ENCODE measurements at places on chromosomes 12 and 14.

GRCh38 chr14:70707138-70708038 lies 65.7 kb downstream of the TTC9 start:
- no peak for DNase-seq

- DNase-seq: no peak
These were observed 46.8 kb downstream of the CACNA1C start for GRCh38 chr12:2099595-2099994.

DNA sequence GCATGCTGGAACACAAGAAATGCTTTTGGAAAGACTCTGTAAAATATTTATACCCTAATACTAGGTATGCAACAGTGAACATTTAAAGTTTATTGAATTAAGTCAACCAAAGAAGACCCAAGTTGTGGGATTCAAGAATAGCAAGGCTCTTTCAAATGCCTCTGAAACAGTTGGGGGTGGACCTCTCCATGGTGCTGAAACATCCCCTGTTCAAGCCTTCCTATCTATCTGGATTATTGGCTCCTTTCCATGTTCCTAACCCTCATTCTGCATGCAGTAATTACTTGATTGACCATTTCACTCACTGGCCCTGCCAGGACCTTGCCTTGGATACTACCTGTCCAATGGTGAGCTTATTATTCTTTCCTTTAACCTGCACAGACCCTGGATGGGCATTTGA lies 349.7 kb downstream of the NRXN3 start:
- no peak for DNase-seq

DNA sequence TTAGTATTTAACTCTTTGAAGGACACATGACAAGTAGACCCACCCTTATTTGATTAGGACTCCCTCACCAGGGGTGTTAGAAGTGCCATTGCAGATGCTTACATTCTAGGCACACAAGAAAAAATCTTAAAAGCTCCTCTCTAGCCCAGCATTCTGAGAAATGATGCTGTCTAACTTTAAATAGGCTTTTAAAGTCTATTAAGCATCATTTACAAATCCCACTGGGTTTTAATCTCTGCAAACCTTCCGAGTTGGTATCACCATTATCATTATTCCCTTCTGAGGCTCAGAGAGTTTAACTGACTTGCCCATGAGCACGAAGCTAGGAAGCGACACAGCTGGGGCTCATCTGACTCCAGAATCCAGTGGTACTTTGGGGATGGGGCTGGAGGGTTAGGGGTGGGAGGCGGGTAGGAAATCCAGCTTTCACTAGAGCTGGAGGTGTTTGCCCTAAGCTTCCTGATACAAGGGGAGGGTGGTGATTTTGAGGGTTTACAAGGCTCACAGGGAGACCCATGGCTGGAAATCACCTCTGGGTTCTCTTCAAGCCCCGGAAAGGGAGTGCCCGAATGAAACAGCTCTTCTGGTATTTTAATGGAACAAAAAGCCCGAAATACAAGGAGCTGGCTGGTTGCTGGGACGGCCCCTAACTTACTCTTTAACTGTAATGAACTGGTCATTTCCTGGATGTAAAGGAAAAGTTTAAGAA lies 109.2 kb upstream of the FUT8 start:
- DNase-seq: no peak

GRCh38 chr12:4144676-4145075 lies 128.9 kb upstream of the CCND2 start:
- no peak for DNase-seq

GRCh38 chr12:178829-179109 lies 35.2 kb downstream of the SLC6A12 start:
- no peak for DNase-seq

DNA sequence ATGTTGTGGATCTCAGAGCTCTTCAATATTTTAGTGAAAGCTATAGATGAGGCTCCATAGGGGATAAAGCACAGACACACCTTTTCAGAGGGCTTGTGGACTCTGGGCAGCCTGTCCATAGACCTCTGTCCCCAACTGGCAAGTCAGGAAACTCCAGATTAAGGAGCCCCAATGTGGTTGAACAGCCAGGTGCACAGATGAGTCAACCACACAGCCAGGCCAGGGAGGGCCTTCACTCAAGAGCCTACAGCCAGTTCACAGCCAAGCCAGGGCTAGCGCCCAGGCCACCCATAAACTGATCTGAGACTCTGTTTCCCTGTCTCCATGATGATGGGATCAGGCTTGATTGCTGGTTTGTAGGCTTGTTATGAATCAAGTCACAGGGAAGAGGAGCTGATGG lies 1.0 kb upstream of the BDKRB2 start:
- no peak for DNase-seq

DNA sequence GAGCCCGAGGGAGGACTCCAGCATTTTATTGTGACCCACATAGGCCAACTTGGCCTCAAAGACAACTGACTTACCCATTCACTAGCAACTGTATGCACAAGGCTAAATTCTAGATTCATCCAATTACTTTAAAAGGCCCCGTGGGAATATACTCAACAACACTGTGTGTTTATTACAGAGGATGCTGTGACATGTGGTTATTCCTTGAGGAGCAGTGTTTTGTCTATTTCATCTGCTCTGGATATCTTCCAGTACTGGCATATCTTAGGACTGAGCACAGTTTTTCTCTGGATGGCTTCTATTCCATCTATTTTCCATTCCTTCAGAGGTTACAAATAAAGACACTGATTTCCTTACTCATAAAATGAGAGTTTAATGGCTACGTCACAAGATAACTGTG lies 87.2 kb upstream of the KRAS start:
- DNase-seq: no peak

GRCh38 chr14:91867316-91867988 lies at the start of gene TC2N:
TC2N (minus strand) TSS chr14:91867536; CDS start chr14:91813769, 53,767 bp downstream.
- DNase-seq: peak; percentile 89

DNA sequence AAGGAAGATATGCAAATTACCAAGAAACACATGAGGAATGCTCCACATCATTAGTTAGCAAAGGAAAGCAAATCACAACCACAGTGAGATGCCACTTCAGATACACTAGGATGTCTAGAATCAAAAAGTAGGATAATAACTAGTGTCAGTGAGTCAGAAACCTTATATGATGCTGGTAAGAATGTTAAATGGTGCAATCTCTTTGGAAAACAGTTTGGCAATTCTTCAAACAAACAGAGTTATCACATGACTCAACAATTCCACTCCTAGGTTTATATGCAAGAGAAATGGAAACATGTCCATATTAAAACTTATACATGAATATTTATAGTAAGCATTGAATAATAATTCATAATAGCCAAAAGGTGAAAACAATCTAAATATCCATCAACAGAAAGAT lies 220.9 kb downstream of the FOXG1 start:
- DNase-seq: no peak

- DNase-seq: no peak
These were observed 7.5 kb downstream of the SLC17A8 start for GRCh38 chr12:100364324-100364723.

- DNase-seq: no peak
These were observed 84.4 kb downstream of the SPATS2 start for GRCh38 chr12:49451468-49452259.

DNA sequence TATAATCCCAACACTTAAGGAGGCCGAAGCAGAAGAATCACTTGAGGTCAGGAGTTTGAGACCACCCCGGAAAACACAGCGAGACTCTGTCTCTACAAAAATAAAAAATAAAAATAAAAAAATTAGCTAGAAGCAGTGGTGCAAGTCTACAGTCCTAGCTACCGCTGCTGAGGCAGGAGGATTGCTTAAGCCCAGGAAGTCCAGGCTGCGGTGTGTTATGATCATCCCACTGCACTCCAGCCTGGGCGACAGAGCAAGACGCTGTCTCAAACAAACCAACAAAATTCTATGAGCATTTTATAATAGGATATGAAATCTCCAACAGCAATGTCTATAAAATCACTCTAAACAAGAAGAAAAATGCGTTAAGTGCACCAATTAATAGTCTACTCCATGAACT lies 75.3 kb downstream of the PPP1R12A start:
- no peak for DNase-seq

DNA sequence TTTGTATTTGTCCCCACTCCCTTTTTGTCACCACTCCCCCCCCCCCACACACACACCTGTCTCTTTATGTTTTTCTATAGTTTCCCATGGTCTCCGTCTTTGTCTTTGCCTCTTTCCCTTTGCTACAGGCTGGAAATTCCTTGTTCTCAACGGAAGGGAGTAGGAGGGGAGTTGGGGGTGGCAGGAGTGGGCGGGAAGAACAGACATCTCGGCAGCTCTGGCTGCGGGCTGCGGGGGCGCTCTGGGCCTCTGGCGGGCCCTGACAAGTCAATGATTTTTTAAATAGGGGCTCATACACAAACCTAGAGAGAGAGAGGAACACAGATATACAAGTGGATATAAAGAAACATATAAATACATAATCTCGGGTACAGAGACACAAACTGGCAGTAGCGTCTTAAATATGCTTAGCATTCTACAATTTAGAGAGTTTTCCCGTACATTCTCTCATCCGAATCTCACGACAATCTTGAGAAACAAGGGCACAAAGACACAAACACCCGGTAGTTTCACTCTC lies 2.4 kb upstream of the NAB2 start:
- peak; percentile 40 for DNase-seq

- DNase-seq: no peak
These were observed 262.7 kb downstream of the SYT1 start for GRCh38 chr12:79127271-79127751.

GRCh38 chr14:51129130-51129529 lies 34.2 kb upstream of the TRIM9 start:
- no peak for DNase-seq

DNA sequence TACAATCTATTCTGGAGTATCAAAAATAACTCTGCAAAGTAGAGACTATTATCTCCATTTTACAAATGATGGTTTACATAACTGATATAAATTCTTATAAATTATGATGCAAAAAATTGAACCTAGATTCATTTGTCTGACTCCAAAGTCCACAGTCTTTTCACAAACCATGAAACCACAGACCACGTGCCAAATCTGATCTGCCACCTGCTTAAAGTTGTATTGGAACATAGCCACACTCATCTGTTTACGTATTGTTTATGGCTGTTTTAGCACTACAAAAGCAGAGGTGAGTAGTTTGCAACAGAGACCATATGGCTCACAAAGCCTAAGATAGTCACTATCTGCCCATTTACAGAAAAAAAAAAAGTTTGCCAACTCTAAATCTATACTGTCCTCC lies 105.3 kb downstream of the KCNH5 start:
- no peak for DNase-seq

- DNase-seq: no peak
These were observed 89.0 kb upstream of the TRAF3 start for GRCh38 chr14:102688290-102688689.

GRCh38 chr12:96828169-96828789 lies 78.8 kb upstream of the NEDD1 start:
- DNase-seq: no peak

- DNase-seq: no peak
These were observed 55.2 kb downstream of the SIX1 start for GRCh38 chr14:60594062-60594461.

DNA sequence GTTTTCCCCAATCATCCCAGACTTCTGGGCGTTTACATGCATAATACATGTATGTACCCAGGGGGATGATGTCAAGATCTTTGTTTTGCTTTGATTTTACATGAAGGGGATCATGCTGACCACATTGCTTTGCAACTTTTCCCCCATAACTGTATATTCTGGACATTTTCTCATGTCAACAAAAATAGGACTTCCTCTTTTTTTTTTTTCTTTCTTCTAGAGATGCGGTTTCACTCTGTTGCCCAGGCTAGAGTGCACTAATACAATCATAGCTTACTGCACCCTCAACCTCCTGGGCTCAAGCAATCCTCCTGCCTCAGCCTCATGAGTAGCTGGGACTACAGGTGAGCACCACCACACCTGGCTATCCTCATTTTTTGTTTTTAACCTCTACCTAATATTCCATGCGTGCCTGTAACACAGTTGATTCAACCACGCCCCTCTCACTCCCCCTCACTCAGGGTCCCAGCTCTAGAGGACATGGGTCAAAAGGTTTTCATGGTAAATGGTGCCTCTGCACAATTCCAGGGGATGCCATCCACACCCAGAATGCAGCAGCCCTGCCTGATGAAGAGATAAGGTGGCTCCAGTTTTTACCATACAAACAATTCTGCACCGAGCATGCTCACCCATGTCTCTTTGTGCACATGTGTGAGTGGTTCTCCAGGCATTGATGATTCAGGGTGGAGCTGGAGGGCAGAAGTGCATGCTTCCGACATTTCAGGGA lies 32.0 kb upstream of the CIPC start:
- no peak for DNase-seq

- DNase-seq: peak; percentile 14
These were observed at the start of gene PPP1R36 for GRCh38 chr14:64549791-64550620. PPP1R36 (plus strand) TSS chr14:64549961; CDS start chr14:64549998, 37 bp downstream.

DNA sequence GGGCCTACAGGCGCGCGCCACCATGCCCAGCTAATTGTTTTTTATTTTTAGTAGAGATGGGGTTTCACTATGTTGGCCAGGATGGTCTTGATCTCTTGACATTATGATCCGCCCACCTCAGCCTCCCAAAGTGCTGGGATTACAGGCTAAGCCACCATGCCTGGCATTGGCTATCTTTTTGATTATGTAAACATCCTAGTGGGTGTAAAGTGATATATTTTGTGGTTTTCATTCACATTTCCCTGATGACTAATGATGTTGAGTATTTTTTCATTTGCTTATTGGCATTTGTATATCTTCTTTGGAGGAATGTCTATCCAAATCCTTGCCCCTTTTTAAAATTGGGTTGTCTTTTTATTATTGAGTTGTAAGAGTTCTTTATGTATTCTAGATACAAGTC lies 16.3 kb downstream of the CREBL2 start:
- DNase-seq: no peak

GRCh38 chr12:71662849-71663560 lies 643 bp downstream of the ZFC3H1 start:
- peak; percentile 48 for DNase-seq

DNA sequence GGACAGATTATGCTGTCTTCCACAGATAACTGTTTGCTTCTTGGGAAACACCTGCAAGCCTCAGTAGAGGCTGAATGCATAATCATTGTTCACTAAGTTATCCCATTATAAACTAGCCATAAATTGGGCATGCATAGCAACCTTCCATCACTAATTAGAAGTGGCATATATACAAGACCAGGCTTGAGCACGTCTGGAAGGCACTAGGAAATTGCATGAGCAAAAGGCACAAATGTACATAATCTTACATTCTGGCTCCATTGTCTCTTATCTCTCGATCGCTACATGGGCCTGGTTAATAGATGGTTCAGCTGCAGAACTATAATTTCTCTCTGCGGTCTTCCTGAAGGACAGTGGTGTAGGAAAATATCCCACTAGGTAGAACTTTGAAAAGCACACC lies 679.2 kb downstream of the RPL10L start:
- DNase-seq: no peak

GRCh38 chr12:27305673-27306456 lies 26.8 kb upstream of the BMAL2 start:
- DNase-seq: no peak

GRCh38 chr12:132275110-132275531 lies 54.3 kb downstream of the GALNT9 start:
- no peak for DNase-seq
